Activated CD8-positive, alpha-beta T cell treated with anti-CD3 and anti-CD28 coated beads, Interleukin-2, amount 10 ng/mL, durations not matched to agents 7 days and 5 days (primary cell): ENCODE measurements at places on chromosomes 1 and 21. TPM values are rescaled to one million over a fixed set of nuclear protein-coding genes. Genes with fewer than 3 reads are reported as not detected.

The DCAF8 gene
- total RNA-seq = 81.9 TPM

DNA sequence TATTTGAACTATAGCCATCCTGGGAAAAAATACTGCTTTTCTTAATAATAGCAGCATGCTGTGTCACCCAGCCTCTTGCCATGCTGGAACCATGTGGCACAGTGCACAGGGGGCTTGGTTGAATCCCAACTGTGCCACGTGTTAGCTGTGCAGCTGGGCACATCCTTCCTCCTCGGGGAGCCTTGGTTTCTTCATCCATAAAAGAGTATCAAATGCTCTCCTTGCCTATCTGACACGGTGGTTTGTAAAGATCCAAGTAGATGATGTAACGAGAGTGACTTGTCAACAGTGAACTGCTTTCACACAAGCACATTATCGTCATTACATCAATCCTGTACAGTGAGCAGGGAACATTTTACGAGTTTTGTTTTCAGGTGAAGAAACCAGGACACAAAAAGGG lies 24.4 kb downstream of the VASH2 start:
- no peak for DNase-seq
- H3K27ac ChIP-seq = no peak overlapping the region
- no peak overlapping the region for H3K4me3 ChIP-seq
- H3K4me1 ChIP-seq = peaks cover 2% of the 10 kb centered on the region
- H3K36me3 ChIP-seq = no peaks in the 10 kb centered on the region

DNA sequence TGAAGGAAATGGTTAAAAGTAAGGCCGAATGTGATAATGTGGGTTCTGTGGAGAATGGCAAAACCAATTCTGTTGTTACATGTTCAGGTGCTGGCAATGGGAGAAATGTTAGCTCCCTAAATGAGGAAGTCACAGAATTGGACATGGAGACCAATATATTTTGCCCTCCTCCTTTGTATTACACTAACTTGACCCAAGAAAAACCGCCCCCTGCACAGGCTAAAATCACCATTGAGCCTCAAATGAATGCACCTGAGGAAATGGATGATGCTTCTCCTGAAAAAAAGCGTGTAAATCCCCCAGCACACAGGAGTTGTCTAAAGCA lies 932 bp downstream of the MAP10 start:
- no peak for DNase-seq
- H3K27ac ChIP-seq = peak overlapping the region; percentile 19
- H3K4me1 ChIP-seq = peaks cover 24% of the 10 kb centered on the region

The XKR8 gene
- 8.0 TPM for total RNA-seq

DNA sequence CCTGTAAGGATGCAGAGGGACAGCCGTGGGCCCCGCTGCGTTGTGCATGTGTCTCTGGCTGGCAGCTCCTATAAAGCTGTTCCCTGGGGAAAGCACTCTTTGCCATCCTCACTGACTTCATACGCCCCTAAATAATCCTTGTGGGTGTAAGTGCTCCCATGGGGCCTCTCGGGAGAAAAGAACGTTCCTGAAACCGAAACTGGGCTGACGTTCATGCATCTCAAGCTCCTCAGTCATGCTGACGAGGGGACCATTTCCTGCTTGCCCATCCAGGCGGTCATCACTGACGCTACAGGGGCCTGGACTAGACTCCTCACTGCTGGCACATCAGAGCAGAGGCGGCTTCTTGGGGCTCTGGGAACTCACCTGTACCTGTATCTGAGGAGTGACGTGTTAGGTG lies 73.1 kb upstream of the USP24 start:
- H3K27ac ChIP-seq = no peak overlapping the region
- H3K27me3 ChIP-seq = peaks cover under 1% of the 10 kb centered on the region
- no peak overlapping the region for H3K4me3 ChIP-seq
- no peak for DNase-seq
